ENCODE measurements at places on chromosomes 3 and 15.

DNA sequence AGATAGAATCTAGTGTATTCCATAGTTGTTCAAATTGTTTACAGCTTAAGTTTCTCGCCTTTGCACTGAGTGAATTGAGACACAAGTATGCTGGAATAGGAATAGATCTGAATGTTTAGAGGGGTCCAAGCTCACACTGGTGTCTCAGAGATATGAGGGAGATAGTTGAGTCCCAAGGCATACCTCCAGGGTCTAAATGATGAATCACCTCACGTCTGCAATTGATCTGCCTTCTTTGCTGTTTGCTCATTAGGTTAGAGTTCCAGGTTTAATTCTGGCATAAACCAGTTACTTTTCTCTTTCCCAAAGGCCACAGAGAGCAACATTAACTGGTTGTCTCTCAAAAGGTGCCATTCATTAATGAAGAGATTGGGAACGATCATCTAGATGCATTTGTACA, 106.3 kb upstream of the MME start:
- no peak for DNase-seq

- DNase-seq = no peak
These were observed 43.9 kb upstream of the CLRN1 start for GRCh38 chr3:151016478-151016795.

DNA sequence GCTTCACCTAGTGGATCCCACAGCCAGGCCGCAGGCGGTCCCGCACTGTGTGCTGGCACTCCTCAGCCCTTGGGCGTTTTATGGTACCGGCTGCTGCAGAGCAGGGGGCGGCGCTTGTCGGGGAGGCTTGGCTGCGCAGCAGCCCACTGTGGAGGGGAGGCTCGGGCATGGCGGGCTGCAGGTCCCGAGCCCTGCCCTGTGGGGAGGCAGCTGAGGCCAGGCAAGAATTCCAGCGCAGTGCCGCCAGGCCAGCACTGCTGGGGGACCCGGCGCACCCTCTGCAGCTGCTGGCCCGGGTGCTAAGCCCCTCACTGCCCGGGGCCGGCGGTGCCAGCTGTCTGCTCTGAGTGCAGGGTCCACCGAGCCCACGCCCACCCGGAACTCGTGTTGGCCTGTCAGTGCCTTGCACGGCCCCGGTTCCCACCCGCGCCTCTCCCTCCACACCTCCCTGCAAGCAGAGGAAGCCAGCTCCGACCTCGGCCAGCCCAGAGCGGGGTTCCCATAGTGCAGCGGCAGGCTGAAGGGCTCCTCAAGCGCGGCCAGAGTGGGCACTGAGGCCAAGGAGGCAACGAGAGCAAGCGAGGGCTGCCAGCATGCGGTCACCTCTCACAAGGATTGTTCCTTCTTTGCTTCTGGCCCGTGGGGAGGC, 435.0 kb upstream of the ATP10A start:
- no peak for DNase-seq

DNA sequence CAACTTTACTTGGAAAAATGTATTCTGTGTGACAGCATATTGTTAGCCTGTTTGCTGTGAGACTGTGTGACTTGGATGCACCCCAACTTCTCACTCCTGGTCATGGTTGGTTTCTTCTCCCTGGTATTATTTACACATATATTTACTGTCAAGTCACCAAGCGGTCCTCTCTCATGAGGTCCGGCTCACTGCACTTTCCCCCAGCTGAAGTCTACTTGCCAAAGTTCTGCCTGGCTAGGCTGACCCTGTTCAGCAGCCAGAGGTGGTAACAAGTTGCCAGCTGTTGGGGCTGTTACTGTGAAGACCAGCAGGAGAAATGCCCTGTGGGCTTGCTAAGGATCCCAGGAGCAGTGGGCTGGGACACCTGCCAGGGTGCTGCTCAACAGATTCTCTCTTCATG, 337.5 kb downstream of the MFSD1 start:
- DNase-seq = no peak

- DNase-seq = no peak
These were observed 249.1 kb upstream of the MCTP2 start for GRCh38 chr15:93982226-93982727.

GRCh38 chr3:31762097-31762764, 218.8 kb downstream of the OSBPL10 start:
- DNase-seq = no peak

DNA sequence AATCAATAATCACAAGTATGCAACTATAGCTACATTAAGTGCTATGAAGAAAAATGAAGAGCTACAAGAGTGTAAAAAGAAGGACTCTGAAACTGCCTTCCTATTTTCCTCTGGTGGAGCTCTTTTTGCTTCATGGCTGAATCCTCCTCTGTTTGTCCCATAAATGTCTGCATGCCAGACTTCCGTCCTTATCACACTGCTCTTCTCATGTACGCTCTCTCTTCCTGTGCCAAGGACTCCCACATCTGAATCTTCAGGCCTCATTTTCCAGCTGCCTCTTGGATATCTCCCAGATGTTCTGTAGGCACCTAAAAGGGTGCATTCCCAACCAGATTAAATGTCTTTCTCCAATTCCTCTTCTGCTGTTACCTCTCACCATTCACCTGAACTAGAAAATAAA, 123.7 kb downstream of the MECOM start:
- DNase-seq = no peak

DNA sequence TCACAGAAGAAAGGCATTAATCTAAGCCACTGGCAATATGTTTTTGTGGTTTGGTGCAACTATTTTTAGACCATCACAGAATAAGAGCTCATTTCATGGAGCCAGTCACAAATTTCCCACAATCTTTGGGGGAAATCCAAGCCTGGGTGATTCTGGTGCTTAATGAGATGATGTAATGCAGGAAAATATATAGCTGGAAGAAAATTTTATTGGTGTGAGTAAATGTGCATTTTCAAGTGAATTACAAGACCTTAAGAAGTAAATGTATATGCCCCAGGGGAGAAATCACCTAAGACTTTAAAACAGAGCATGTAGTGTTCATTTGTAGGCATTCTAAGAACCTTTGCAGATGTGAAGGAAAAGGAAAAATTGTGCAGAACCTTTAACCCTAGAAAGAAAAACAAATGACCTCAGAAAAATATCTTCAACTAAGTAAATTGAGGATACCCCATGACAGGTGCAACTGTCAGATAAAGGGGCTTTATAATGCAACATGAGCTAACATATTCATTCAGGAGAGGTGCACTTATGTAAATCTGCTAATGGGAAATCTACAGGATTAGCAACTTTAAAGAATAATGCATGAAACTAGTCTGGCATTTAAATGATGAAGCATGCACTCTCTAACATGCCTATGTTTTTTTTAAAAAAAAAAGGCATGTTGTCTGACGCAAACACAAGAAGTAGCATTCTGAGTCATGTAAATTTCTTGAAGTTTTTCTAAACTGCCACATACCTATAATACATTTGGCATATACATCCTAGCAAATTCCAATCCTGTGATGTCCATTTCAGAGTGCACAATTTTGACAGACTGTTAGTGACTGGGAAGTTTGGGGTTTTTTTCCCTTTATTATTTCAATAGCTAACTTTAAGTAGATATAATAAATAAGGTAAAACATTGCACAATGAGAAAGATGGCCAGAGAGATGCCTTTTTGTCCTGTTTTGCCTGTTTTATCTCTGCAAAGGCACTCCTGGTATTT, 105.1 kb downstream of the MEX3B start:
- no peak for DNase-seq

DNA sequence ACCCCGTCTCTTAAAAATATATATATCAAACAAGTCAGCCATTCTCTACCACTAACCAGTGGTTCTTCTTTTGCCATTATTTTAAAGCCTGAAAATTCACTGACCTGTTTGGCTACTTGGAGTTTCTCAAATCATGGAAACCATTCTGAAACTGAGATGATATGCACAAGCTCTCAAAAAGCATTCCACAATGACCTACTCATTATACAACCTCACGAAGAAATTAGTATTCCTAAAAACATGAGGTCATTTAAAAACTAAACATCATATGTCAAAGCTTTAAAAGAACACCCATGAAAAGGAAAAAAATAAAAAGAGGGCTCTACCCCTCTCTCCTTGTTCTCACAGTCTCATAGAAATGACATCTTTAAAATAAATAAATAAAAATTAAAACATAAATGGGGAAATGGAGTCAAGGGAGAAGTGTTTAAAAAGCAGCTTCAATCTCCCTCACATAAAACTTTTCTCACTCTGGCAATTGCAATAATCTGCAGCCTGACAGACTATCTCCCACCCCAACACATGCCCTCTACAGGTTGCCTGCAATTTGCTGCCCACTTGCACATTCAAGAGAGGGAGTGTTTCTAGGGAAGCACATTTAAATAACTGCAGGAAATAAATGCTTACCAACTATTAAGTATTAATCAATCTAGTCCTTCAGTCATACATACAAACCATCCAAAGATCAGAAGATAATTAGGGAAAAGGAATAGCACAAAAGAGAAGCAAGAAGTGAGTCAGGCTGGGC, 73.3 kb downstream of the TRANK1 start:
- no peak for DNase-seq

DNA sequence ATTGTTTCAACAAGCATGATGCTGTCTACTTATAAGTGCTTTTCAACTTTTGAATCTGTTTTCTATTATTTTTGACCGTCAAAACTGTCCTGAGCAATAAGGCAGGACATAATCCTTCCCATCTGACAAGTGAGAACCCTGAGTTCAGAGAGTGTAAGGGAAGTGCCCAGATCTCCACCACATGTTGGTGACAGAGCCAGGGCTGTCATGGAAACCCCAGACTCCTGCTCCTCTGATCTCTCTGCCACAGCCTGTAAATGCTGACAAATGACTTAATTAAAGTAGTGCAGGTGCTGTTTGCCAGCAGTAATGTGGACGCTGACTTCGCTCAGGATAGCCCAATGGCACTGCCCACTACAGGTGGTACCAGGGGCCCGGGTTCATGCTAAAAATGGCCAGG, 40.3 kb downstream of the SPSB4 start:
- DNase-seq = no peak

GRCh38 chr15:66883284-66883911, 181.4 kb downstream of the SMAD6 start:
- DNase-seq = peak; percentile 100

DNA sequence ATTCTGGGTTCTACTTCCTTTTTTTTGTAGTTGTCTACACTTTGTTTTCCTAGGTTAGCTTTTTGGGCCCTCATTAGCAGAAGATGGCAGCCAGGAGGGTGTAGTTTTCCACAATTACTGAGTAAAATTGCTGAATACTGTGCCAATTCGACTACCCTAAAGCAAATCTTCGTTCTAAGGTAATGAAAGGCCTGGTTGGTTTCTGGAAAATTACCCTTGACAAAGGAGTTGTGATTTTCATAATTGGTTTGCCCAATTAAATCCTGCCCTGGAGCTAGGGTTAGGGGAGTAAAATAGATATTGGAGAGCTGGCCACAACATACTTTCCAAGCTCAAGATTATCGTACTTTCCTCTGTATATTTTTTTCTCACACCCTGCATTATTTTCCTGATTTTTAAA, 293.0 kb downstream of the OXSM start:
- DNase-seq = no peak

- DNase-seq = no peak
These were observed 57.4 kb upstream of the GADL1 start for GRCh38 chr3:30951826-30952225.

GRCh38 chr3:53202331-53203015, 41.5 kb downstream of the PRKCD start:
- no peak for DNase-seq

- DNase-seq = no peak
These were observed 736 bp downstream of the ARHGEF26 start for GRCh38 chr3:154121701-154122551.

GRCh38 chr15:78681281-78682003, 40.4 kb upstream of the CHRNB4 start:
- DNase-seq = no peak

DNA sequence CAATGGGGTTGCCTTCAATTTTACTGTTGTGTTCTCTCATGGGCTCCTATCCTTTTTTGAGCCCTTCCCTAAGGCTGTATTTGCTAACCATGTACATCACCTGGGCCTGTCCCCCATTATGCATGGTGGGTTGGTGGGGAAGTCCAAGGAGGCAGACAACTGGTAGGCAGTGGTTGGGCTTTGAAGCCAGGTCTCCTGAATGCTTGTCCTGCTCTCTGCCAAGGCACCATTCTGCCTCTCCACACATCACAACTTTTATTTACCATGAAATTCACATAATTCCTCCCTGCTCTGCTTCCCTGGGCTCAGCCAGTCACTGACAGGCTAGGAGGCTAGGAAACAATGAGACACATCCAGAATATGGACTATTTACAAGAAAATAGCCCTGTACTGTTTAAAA, 41.0 kb upstream of the COPB2 start:
- DNase-seq = no peak

DNA sequence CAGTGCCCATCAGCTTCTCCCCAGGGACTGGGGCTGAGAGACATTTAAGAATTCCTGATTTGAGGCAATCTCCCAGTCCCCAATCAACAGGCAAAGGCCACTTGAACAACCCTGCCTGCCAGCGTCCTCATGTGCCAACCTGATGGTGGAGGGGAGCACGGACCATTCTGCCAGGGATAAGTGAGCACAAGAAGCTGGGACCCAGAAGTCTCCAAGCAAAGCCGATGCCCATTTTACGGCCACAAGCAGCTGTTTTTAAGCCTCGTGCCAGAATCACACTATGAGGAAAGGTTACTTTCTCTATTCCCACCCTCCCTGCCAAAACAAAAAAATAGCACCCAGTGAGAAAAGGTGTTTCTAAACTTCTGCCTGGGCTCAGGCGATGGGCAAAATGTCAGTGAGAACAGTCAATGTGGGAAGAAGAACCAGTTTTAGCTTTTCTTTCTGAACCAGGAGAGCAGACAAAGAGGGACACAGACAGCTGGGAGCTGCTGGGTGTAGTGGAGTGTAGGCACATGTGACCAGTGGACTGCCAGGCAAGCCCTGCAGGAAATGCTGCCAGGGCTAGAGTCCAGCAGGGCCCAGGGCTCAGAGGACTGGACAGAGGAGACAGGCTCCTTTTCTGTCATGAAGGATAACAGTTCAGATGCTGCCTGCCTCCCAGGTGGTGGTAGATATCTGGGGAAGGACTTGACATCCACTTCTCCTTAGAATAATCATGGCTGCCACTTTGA, 57.7 kb downstream of the ATP2B2 start:
- DNase-seq = no peak

- DNase-seq = no peak
These were observed 868 bp downstream of the BTBD1 start for GRCh38 chr15:83066034-83066733.

Measured in kidney glomerular epithelial cell (primary cell).